Stimulated activated CD4-positive, alpha-beta T cell treated with anti-CD3 and anti-CD28 coated beads, TNF-alpha, amount 100 ng/mL, for 48 hours (primary cell): ENCODE measurements at places on chromosomes 2 and 18.

- DNase-seq: no peak
Observed at GRCh38 chr2:177031438-177032180, 181.0 kb upstream of the HNRNPA3 start.

- no peak for DNase-seq
Observed at GRCh38 chr2:234249873-234250272, 199.4 kb downstream of the SPP2 start.

GRCh38 chr2:148932536-148932935 is 57.5 kb downstream of the KIF5C start:
- DNase-seq: no peak

GRCh38 chr2:71706836-71707235 is 253.5 kb downstream of the DYSF start:
- DNase-seq: no peak

GRCh38 chr2:97993926-97994325 is 1.8 kb downstream of the TMEM131 start:
- no peak for DNase-seq

- no peak for DNase-seq
Observed at GRCh38 chr2:15732341-15733077, 140.8 kb downstream of the DDX1 start.

DNA sequence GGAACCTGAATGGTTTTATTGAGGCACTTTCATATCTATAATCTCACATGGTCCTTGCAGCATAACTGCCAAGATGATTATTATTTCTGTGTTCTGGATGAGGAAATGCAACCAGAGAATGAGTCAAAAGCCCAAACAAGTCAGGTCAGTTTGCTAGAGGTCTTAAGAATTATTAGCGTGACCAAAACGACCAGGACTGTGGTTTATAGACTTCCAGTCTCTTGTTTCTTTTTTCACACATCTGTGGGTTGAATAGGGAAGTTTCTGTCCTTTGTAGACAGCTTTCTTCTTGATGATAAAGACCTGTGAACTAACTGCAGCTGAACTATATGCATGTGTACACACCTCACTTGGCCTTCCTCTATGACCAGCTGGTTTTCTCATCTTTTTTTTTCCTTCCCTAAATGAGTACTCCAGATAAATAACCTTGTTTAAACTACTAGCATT is 13.9 kb downstream of the ADAM23 start:
- no peak for DNase-seq

DNA sequence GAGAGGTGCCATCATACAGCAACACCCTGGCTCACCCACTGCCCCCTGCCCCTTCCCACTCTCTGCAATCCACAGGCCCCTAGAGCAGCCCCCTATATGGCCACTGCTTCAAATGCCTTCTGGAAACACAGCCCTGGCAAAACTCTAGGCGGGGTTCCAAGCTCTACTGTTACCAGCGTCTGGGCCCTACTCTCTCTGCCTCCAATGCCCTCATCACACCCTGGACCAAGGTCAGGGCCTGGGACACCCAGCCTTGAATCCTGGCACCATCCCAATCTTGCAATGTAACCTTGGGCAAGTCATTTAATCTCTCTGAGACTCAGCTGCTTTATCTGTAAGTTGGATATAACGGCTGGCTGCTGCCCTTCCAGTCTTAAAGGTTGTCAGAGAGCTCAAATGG is 39.2 kb upstream of the LOXHD1 start:
- no peak for DNase-seq

DNA sequence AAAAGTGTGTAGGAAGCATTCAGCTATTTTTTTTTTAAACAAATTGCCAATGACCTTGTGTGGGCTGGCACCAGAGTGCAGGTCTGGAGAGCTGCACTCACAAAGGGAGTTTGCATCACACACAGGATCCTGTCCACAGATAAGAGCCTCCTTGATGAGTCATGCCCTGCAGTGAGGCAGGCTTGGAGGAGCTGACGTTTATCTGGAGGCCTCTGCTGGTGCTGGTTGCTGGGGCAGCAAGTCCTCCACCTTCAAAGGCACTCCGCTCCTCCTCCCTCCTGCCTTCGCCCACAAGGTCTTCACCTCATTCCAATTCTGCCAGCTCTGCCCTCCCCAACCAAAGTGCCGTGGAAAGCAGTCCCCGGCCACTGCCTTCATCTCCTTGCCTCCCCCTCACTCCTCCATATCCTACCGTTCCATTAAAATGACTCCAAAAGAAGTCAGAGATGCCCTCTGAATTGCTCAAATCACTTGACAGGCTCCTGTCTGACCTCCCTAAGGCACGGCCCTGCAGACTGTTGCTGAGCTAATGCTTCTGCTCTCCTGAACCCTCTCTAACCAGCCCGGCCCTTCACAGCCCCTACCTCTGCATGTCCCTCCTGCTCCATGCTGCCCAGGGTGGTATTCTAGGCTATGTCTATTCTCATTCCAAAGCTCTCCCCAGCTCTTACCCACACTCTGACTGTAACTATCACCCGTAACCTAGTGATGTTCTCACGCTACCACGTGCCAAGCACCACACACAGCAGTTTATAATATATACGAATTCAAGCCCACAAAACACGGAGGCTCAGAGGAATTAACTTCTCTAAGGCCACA is 30.9 kb downstream of the LONRF2 start:
- DNase-seq: peak; percentile 43

- no peak for DNase-seq
Observed at GRCh38 chr2:205937211-205937610, 148.8 kb downstream of the INO80D start.

DNA sequence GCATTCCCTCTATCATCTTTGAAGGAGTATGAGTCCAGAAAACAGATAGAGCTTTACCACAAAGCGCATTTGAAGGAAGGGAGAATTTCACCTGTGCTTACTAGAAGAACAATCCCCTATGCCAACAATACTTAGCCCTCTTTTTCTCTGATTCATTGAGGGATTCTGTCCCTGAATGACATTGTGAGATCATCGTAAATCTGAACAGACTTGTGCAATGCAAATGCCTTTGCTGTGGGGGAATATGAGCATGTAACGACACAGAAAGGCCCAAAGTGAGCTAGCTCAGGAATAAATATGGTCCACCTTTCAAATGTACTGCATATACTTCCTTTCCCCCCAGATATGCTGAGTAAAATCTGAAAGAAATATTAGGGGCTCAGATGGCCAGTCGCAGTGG is 67.6 kb downstream of the SCN1A start:
- no peak for DNase-seq

DNA sequence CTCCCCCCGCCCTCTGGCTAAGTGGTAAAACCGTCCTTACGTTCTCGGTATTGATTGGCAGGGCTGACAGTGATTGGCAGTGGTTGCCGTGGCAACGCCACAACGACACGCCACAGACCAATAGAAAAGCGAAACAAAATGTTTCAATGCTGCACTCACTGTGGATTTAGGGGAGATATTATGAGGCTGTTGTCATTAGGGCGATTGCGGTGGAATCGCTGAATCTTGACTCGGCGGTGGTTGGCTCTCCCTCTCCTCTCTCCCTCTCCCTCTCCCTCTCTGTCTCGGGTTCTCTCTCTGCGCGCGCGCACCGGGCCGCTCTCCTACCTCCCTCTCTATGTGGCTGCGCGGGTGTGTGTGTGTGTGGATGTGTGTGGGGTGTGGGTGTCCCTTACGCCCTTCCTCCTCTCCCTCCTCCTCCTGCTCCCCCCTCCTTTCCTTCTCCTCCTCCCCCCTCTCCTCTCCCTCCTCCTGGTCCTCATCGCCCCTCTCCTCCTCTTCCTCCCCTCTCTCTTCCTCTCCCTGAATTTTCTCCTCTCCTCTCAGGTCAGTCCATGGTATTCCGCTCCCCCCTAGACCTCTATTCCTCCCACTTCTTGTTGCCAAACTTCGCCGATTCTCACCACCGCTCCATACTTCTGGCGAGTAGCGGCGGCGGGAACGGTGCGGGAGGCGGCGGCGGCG is at the start of gene SIX3:
Gene SIX3, plus strand, starts transcription at position 152 of the 684 bp plus-strand sequence. Its CDS starts 403 bp downstream, at position 555.
- DNase-seq: peak; percentile 37
